ENCODE measurements at places on chromosomes 3 and 15. TPM values are rescaled to one million over a fixed set of nuclear protein-coding genes. Genes with fewer than 3 reads are reported as not detected.

The KY gene
- total RNA-seq = 0.12 TPM

The CHRNA5 gene
- 0.26 TPM for total RNA-seq

The FAM3D gene
- not detected for total RNA-seq

The FOXL2 gene
- total RNA-seq = not detected

The CACNA2D3 gene
- total RNA-seq = not detected

The ARPP21 gene
- total RNA-seq = not detected

The CHRNA3 gene
- not detected for total RNA-seq

The CCR9 gene
- total RNA-seq = not detected

The ITGA11 gene
- 16.8 TPM for total RNA-seq

The LDHAL6B gene
- total RNA-seq = not detected

Data from pericardium fibroblast (primary cell).